ENCODE measurements at places on chromosomes 5 and 9.

GRCh38 chr9:133990366-133991213 lies 1.5 kb downstream of the VAV2 start:
- DNase-seq = peak; percentile 78

DNA sequence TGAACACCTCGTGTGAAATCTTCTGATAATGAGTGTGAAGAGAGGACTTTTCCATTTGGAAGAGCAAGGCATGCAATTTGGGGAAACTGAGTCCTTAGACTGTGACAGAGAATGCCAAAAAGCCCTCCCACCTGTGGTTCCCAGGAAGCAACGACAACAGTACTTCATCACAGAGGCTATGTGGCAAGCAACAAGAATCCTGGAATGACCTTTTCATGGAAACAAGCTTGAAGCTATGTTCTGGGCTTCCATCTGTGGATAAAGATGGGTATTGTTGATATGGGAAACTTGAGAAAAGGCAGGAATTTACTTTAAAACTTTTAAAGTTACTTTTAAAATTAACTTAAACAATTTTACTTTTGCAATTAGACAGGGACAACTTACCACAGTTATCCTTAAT lies 131.2 kb upstream of the ANKH start:
- DNase-seq = no peak

GRCh38 chr9:8652255-8652654 lies 852.7 kb upstream of the DMAC1 start:
- no peak for DNase-seq

GRCh38 chr5:150540615-150541396 lies 32.9 kb downstream of the NDST1 start:
- peak; percentile 86 for DNase-seq

DNA sequence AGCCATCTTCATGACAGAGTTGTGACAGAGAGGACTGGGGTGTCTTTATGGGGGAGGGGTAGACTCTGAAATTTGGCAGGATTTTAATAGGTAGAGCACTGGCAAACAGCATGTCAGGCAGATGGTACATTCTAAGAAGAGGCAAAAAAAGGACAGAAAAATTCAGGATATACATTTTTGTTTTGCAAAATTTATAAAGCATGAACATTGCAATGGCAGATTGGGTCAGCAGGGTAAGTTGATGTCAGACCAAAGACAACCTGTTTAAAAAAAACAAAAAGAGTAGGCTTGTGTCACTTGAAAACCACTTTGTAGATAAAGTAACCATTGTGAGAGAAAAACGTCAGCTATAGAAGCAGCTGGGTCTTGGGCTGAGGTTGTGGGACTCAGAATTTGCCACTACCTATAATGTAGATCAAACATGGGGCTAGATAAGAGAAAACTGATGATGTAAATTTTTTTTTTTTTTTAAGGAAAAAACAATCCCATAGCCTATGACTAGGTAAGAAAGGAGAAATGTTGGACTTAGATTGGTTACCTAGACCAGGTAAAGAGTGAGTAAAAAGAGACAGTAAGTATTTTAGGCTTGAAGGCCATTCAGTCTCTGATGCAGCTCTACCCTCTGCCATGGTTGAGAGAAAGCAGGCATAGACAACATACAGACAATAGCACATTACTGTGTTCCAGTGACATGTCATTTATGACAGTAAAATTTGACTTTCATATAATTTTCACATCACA lies 8.3 kb downstream of the CAMK4 start:
- DNase-seq = no peak

DNA sequence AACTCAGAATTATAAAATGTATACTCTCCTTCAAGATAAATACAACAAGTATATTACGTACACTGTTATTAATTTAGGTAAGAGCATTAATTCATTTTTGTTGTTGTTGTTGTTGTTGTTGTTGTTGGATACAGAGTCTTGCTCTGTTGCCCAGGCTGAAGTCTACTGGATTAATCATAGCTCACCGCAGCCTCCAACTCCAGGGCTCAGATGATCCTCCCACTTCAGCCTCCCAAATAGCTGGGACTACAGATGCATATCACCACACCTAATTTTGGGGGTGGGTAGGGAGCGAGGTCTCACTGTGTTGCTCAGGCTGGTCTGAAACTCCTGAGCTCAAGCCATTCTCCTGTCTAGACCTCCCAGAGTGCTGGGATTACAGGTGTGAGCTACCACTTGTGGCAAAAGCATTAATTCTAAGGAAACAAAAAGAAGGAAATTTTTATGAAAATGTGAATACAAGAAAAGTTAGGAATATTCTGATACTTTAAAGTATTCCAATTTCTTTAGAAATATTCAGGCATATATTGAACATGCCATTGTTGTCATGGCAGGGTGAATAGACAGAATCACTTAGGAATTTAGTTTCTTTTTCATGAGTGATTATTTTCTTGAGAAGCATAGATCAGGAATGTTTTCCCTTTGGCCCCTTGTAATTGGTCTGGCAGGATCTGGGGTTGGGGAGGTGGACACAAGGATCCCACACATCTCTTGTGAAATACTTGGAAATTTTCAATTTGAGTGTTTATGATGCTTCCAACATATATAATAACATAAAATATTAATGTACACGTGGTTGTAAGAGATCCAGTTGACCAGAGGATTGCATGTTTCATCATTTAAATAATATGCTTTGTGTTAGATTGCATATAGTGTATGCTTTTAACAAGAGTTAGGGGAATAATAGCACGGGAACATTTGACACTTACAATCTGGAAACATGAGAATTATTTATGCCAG lies 263.6 kb downstream of the FANCC start:
- peak; percentile 41 for DNase-seq

DNA sequence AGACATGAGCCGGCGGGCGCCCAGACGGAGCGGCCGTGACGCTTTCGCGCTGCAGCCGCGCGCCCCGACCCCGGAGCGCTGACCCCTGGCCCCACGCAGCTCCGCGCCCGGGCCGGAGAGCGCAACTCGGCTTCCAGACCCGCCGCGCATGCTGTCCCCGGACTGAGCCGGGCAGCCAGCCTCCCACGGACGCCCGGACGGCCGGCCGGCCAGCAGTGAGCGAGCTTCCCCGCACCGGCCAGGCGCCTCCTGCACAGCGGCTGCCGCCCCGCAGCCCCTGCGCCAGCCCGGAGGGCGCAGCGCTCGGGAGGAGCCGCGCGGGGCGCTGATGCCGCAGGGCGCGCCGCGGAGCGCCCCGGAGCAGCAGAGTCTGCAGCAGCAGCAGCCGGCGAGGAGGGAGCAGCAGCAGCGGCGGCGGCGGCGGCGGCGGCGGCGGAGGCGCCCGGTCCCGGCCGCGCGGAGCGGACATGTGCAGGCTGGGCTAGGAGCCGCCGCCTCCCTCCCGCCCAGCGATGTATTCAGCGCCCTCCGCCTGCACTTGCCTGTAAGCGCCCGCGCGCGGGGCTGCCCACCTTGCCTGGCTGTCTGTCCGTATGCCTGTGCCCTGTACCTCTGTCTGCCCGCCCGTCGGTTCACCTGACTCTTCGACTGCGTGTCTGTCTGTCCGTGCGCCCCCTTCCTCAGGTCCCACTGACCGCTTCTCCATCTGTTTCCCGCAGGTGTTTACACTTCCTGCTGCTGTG lies 412 bp downstream of the FGF18 start:
- peak; percentile 28 for DNase-seq

GRCh38 chr9:2261421-2262103 lies 246.4 kb downstream of the SMARCA2 start:
- DNase-seq = no peak

Data from RWPE1 (cell line).